ENCODE measurements at places on chromosomes 11 and 22.
A peak's percentile ranks its signal among the peaks of the same experiment; 100 is the strongest.

- no peak for DNase-seq
These were observed 12.0 kb downstream of the STIM1 start for GRCh38 chr11:3867209-3868091.

DNA sequence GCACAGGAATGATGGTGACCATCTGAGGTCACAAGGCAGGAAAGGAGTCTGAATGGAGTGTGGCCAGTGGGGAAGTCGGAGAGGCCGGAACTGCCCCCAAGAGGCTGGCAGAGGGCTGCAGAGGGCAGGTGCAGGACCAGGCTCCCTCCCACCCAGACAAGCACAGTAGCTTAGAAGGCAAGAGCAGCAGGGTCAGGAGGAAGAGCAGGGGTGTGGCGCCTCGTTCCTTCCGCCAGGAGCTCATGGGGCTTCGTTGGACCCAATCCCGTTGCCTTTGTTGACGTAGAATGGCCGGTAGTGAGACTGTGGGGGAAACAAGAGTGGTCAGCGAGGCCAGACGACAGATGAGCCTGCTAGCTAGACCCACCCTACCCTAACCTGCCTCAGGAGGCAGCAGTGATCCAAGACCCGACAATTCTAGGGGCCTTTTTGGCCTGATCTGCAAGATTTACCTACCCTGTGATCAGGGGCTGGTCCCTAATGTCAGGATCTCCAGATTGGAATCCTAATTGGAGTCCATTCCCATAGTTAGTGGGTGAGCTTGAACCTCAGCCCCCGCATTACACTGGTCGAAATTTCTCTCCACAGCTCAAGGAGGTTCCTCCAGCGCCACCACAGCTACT is 25.6 kb downstream of the TRIM29 start:
- no peak for DNase-seq

DNA sequence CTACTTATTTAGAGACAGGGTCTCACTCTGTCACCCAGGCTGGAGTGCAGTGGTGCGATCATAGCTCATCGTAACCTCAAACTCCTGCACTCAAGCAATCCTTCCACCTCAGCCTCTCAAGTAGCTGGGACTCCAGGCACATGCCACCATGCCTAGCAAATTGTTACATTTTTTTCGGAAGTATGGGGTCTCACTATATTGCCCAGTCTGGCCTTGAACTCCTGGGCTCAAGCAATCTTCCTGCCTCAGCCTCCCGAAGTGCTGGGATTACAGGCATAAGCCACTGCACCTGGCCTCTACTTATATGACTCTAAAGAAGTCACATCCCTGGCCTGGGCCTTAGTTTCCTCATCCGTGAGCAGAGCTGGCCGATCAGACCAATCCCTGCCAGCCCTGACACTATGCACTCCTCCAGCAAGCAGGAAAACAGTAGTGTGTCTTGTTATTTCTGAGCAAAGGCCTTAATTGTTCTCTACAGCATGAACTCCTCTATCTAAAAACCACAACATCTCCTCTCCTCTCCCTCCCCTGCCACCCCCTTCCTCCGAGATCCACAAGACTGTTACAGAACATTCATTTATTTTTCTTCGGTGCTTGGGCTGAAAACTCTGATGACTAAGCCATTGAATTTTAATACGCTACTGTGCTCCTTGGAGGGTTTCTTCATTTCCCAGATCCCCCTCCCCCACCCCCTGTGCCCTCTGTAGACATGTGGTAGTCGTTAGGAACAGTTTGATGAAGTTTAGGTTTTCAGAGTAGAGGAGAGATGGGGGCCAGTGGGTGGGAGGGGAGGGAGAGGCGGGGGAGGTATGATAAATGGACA is 91.5 kb downstream of the ABTB2 start:
- DNase-seq = no peak

DNA sequence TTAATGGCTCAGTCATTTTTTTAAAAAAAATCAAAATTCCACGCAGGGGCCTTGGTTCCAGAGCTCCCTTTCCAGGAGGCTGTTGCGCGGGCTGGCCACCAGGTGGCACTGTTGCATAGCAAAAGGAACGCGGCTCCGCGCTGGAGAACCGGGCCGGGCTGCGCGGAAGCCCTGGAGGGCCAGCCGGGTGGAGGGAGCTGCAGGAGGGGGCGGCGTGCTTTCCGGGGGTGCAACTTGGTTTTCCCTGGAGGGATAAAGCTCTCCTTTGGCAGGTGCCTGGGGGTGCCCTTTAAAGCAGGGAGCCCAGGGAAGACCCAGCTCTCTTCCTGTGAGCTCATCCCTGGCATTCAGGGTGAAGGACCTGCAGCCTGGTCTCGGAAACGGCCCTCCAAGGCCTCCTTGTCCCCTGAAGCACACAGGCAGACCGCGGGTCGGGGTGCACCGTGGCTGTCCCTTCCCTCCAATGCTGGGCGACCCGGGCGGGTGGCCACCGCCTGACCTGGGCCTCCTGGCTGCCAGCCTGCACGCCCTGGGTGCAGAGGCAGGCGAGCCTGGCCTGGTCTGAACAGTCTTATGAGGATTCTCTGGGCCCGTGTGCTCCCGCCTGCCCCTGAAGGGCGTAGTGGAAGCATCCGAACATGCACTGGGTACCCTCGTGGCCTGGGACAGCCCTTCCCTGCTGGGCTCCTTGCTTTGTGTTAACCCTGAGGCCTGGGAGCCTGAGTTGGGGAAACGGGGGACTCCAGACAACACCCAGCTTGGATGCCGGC is 23.4 kb downstream of the KRTAP5-5 start:
- DNase-seq = peak; percentile 50

GRCh38 chr11:30406978-30407762 is 84.3 kb downstream of the ARL14EP start:
- no peak for DNase-seq

GRCh38 chr11:73187854-73188253 is 30.2 kb upstream of the P2RY2 start:
- DNase-seq = no peak

DNA sequence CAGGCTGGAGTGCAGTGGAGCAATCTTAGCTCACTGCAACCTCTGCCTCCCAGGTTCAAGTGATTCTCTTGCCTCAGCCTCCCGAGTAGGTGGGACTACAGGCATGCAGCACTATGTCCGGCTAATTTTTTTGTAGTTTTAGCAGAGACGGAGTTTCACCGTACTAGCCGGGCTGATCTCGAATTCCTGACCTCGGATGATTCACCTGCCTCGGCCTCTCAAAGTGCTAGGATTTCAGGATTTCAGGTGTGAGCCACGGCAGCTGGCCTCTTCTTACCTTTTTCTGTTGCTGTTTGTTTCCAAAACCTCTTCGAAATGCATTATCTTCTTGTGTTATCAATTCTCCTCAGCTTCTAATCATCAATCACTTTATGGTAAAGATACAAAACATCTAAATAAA is 22.1 kb upstream of the TMEM135 start:
- DNase-seq = no peak

GRCh38 chr11:125281831-125282595 is 117.5 kb downstream of the PKNOX2 start:
- DNase-seq = no peak

Data from NCI-H1105 treated with DMSO at 0.1 percent for 48 hours (cell line).